ENCODE measurements at places on chromosomes 3 and 15. TPM values are rescaled to one million over a fixed set of nuclear protein-coding genes. Genes with fewer than 3 reads are reported as not detected.

GRCh38 chr3:189806171-189806951 is 175.2 kb downstream of the TP63 start:
- DNase-seq = peak; percentile 71

DNA sequence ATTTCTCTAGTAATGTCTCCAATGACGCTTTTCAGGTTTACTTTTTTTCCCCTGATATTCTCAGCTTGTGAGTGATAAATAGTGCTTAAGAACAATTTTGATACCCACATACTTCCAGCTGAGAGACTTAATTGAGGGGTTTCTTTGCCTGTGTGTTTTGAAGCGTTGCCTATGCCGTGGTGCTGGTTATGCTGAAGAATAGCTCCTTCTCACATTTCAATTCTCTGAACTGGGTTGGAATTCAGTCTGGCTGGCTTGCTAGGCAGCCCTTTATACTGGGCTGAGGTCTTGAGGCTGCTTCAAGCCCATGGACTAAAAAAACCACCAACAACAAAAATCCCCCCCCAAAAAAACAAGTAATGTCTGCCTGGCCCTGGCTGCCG is 87.4 kb downstream of the CHST2 start:
- DNase-seq = no peak

DNA sequence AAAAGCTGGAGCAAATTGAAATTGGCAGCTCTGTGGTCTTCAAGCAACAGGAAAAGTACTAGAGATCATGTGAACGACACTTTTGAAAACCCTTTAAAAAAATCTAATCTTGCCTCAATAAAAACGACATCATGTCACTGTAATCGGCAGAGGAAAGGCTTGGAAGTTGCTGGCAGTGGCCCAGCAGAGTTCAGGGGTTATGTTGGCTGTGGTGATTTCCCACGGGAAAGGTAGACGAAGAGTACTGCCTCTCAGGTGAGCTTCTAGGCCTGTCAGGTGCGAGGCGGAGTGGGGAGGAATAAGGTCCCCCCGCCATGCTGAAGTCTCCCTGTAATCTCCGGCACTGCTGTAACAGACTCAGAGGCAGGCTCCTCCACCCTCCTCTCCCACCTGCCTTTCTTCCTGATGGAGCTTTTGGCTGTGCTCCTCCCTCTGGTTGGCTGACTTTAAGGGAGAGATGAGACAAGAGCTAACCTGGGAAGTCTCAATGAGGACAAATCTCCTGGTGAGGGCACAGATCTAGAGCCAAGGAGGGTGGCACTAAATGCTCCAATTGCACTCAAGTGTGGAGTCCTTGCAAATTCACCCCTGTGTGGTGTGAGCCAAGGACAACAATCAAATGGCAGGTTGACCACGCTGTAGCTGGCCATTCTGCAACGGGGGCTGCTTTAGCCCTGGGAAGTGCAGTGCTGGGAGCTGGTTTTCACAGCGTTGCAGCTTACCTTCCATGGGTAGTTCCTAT is 18.7 kb upstream of the HES1 start:
- no peak for DNase-seq

DNA sequence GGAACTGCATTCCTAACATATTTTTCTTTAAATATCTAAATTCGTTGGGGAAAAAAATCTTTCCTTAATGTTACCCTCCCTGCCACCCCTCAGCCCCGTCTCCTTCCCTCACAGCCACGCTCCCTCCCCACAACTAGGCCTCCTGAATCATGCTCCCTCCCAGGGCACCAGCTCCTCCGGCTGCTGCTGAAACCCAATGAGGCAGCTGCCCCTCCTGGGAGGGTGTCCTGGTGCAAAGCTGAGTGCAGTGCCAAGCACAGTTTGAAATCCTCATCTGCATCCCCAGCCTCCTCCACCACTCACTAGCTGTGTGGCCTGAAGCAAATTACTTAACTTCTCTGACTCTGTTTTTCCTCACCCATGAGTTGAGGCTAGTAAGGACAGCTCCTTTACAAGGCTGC is 2.7 kb upstream of the NR2E3 start:
- peak; percentile 25 for DNase-seq

GRCh38 chr15:78272316-78272715 is 8.0 kb downstream of the DNAJA4 start:
- no peak for DNase-seq

DNA sequence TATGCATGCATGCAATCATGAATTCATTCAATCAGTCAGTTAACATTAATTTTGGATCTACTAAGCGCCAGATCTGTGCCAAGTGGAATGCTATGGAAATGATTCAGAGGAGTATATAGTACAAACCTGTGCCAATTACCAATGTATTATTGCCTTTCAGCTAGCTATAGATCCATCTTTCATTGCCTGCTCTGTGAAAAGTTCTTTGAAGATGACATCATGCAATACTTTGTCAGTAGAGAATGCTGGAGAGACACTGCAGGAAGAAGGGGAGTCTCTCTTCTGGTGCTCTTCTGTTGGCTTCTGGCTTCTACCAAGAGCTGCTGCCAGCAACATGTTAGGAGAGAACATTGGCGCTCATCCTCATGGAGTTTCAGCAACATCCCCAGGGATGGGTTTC is 81.0 kb upstream of the LMCD1 start:
- DNase-seq = no peak

GRCh38 chr15:74251131-74251811 is 15.1 kb downstream of the CCDC33 start:
- DNase-seq = no peak

DNA sequence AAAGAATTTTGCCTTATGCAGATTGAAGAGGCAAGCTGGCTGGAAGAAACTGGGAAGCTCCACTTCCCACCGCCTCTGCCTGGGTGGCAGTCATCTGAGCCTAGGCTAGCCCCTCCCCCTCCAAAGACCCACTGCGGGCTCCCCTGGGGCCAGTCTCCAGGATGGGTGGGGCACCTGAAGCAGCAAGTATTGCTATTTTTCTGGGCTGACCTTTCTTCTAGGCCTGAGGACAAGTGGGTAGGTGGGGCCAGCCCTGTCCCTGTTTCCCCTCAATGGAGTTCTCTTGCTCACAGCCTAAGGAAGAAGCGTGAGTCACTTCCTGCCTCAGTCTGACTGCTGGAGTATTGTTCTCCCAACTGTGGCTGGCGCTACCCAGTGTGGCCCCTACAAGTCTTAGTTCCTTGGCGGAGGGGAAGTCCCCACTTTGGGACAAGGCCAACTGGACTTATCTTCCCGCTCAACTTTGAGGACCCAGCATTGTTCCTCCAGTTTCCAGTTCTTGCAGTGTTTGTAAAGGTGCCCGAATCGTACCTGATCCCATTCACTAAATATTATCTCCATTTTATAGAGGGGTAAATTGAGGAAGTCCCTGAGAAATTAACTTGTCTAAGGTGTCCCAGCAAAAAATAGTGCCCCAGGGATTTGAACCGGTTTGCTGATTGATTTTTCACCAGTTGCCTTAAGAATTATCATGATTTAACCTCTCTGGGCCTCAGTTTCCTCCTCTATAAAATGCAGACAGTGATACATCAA is 1.4 kb downstream of the FURIN start:
- DNase-seq = peak; percentile 84

- peak; percentile 62 for DNase-seq
Measured at GRCh38 chr3:157464321-157464720, 27.7 kb downstream of the PTX3 start.

DNA sequence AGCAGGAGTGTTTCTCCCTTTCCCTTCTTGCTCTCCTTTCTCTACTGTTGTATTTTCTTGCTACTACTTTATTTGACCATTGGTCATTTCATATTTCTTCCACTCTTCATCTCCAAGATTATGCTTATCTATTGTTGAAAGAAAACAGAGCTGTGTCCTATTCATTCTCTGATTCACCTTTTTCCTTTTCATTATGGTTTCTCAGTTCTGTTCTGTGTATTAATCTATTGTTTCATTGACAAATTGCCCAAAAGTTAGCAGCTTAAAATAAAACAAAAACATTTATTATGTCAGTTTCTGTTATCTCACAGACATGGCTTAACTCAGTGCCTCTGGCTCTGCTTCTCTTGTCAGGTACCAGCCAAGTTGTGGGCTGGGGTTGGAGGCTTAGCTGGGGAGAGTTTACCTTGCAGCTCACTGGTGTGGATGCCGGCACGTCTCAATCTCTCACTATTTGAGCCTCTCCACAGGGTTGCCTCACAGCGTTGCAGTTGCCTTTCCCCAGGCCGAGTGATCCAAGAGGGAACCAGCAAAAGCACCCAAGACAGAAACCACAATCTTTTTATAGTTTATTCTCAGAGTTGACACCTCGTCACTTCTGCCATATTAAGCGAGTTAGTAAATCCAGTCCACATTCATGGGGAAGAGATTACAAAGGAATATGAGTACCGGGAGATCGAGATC is 36.9 kb upstream of the FILIP1L start:
- DNase-seq = no peak

DNA sequence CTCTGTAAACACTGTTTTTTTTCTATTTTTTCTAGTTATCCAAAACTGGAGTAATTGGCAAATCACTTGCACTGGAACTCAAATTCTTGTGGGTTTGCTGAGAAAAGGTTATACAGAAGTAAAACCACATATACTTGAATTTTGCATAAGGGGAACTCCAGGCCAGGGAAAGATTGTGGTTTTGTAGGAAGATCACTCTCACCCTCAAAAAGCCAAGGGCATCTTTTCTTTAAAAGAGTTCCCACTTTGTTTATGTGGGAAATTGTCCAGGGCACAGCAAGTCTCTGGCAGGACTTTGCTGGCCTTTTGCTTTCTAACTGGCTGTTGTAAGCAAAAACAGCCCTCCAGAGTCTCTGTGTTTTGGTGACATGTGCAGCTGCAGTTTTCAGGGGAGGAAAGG is 340.3 kb upstream of the RBMS3 start:
- peak; percentile 98 for DNase-seq

GRCh38 chr15:26178640-26179220 is 315.6 kb upstream of the ATP10A start:
- no peak for DNase-seq

DNA sequence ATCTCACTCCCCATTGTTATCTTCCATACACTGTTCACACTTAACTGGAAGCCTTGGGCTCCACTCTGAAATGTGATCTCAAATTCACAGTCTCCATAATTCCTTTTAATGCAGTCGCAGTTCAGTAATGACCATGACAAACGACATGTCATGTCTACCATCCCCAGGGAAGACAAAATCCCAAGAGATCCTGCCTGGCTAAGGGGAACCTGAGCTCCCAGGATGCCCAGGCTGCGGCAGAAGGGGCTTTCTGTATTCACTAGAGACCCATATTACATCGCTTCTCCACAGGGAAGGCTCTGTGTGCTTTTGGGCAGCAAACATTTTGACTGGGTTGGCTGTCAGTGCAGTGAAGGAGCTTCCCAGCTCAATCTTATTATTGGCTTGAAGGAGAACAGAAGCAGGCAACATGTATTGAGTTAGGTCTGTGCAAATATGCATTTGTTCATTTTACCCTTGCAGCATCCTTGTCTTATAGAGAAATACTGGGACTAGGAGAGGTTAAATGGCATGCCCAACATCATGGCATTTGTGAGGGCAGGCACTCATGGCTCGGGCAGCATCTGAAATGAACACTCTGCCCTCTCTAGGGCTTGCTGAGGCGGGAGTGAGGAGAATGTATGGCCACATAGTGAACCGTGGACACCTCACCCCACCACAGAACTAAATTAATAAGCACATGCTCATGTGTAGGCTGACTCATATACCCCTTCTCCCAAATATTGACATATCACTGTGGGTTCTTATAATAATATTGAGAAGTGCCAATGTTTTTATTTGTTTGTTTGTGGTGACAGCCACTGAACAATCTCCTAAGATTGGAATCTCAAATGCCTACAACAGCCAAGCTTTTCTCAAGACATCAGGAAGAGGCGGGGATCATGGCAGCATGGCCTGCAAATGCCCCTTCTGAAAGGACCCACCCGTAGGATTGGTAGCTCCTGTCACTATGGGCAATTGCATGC is 141.6 kb upstream of the FOXB1 start:
- no peak for DNase-seq

DNA sequence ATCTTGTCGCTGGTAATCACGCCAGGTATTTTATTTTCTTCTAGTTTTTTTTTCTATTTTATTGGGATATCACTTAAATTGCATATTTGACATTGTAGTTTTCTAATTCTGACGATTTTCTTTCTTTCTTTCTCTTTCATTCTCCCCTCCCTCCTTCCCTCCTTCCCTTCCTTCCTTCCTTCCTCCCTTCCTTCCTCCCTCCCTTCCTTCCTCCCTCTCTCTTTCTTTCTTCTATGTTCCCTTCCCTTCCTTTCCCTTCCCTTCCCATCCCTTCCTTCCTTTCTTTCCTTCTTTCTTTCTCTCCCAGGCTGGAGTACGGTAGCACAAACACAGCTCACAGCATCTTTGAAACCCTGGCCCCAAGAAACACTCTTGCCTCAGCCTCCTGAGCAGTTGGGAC is 100.6 kb upstream of the BCL6 start:
- DNase-seq = no peak

- DNase-seq = no peak
Measured at GRCh38 chr15:66228807-66229735, 24.5 kb downstream of the MEGF11 start.

Gene NBEAL2
- 1.5 TPM for polyA plus RNA-seq

Gene EXD1
- 0.02 TPM for polyA plus RNA-seq

Gene CCDC191
- 0.77 TPM for polyA plus RNA-seq

Gene TRIM42
- not detected for polyA plus RNA-seq

Gene AQR
- 33.0 TPM for polyA plus RNA-seq

Gene CCR2
- polyA plus RNA-seq = not detected

Gene SELENOK
- 39.3 TPM for polyA plus RNA-seq

Gene PFKFB4
- 9.3 TPM for polyA plus RNA-seq

Gene SCAANT1
- not detected for polyA plus RNA-seq

Gene POLR2M
- polyA plus RNA-seq = 70.8 TPM

Gene SPESP1
- polyA plus RNA-seq = 6.4 TPM

Gene MELTF
- 2.0 TPM for polyA plus RNA-seq

Gene TGM4
- not detected for polyA plus RNA-seq

Gene SSUH2
- not detected for polyA plus RNA-seq

Gene GOLGA6L25
- not detected for polyA plus RNA-seq

All from fibroblast of lung (primary cell).